Right atrium auricular region (tissue), 2 donors: ENCODE measurements at places on chromosomes 3 and 15. TPM values are rescaled to one million over a fixed set of nuclear protein-coding genes. Genes with fewer than 3 reads are reported as not detected.
A peak's percentile ranks its signal among the peaks of the same experiment; 100 is the strongest.

- no peak for DNase-seq
Observed at GRCh38 chr15:43919540-43920253, 92.9 kb downstream of the WDR76 start.

DNA sequence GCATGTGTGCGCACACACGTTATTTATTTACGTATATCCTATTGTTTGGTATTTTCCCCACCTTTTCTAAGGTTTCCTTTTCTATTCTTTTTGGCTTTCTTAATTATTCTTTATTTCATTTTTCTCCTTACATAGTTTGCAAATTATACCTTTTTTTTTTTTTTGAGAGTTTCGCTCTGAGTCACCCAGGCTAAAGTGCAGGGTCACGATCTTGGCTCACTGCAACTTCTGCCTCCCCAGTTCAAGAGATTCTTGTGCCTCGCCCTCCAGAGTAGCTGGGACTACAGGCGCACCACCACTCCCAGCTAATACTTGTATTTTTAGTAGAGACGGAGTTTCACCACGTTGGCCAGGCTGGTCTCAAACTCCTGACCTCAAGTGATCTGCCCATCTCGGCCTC is 20.0 kb upstream of the CILP start:
- no peak for DNase-seq

DNA sequence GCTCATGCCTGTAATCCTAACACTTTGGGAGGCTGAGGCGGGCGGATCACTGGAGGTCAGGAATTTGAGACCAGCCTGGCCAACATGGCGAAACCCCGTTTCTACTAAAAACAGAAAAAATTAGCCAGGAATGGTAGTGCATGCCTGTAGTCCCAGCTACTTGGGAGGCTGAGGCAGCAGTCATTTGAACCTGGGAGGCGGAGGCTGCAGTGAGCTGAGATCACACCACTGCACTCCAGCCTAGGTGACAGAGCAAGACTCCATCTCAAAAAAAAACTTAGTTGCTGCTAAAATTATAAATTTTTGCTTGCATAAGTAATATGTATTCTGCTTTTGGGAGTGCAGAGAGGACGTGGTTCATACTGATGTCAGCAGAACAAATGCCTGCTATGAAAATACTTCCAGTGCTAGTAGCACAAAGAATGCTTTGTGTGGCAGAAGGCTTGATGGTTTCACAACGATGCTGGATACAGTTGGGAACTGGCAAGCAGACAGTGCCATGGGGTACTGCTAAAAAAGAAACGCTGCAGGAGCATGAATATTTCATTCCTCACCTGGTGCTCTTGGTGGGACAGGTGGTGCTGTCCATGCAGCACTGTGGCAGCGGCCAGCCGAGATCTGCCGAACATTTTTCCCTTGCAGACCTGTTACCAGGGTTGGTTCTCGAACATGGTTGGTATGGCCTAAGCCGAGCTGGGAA is 31.1 kb downstream of the FBXL22 start:
- DNase-seq = no peak

DNA sequence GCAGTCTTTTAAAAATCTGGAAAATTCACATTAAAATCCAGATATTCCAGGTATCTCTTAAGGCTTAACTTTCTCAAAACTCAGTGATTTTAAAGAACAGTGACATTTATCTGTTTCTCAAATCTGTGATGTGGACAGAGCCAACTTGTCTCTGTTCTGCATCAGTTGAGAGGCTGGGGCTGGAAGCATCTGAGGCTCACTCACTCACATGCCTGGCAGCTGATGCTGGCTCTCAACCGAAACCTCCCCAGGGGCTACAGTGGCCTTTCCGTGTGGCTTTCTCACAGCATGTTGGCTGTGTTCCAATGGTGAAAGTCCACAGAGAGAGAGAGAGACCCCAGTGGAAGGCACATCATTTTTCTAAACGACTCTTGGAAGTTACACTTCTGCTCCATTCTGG is 53.5 kb downstream of the CEMIP start:
- DNase-seq = no peak

DNA sequence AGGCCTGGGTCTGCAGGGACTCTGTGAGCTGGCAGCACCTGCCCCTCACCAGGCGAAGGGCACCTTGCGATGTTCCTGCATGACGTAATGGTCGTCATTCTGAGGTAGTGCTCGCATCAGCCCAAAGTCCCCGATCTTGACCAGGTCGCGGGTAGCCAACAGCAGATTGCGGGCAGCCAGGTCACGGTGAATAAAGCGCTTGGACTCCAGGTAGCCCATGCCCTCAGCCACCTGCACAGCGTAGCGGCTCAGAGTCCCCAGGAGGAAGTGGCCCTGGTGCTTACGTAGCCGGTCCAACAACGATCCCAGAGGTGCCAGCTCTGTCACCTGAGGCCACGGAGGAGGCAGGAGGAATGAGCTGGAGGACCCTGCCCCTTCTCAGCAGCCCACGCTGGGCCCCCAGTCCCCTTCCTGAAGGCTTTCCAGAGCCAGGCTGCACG is 26.3 kb downstream of the TNK2 start:
- DNase-seq = no peak

GRCh38 chr15:88031461-88031860 is 225.1 kb downstream of the NTRK3 start:
- no peak for DNase-seq

DNA sequence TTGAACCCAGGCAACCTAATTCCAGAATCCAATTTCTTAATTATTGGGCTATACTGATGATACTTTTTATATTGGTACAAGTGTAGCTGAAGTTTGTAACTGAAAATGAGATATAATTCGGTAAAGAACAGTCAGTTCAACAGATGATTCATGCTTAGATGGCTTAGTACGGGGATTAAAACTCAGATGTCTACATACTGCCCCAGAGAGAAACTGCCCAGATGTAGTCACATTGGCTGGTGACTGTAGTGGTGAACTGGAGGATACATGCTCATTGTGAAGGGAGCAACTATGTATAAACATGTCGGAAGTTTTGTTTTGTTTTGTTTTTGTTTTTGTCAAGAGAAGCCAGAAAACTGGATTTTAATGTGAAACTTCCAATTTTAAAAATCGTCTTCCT is 179.6 kb downstream of the ADAMTSL3 start:
- no peak for DNase-seq

- no peak for DNase-seq
Observed at GRCh38 chr3:147405231-147406027, 914 bp downstream of the ZIC4 start.

DNA sequence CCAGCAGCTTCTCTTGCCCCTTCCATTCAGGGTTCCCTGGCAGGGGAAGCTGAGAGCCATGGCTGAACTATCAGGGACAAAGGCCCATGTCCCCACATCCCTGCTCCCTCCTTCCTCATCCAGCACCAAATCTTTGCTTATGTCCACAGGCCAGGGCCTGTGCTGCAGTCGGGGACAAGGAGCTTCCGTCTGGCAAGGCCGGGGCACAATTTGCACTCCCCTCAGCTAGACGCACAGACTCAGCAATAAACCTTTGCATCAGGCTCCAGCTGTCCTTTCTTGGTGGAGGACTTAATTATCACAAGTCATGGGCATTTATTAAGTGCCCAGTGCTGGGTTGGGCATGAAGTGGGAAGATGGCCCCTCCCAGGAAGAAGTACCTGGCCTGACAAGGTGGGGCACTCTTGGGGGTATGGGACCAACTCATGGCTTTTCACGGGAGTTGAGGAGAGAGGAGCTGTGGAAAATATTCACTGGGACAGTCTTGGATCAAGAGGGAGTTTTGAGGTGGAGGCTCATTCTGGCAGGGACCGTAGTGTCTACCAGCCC is 4.9 kb downstream of the GNAT1 start:
- no peak for DNase-seq

DNA sequence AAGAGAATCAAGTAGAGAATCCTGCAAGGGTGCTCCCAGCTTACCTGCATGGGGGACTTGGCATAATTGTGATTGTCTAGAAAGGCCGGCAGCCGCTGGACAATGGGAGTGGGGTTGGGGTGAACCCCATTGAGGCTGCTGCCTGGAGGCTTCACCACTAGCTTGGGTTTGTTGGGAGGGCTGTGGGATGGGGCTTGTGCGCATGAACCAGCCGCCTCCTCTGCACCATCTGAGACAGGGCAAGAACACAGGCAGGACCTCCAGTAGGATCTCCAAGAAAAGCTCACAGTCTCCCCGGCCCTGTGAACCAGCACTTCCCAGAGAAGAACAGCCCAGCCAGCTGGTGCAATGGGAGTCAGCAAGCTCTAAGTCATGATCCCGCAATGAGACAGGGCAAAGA is 39.8 kb downstream of the SEMA3G start:
- DNase-seq = no peak

GRCh38 chr15:67394873-67395639 is 125.9 kb upstream of the C15orf61 start:
- no peak for DNase-seq

GRCh38 chr3:42276141-42277132 is 10.5 kb upstream of the CCK start:
- DNase-seq = no peak

DNA sequence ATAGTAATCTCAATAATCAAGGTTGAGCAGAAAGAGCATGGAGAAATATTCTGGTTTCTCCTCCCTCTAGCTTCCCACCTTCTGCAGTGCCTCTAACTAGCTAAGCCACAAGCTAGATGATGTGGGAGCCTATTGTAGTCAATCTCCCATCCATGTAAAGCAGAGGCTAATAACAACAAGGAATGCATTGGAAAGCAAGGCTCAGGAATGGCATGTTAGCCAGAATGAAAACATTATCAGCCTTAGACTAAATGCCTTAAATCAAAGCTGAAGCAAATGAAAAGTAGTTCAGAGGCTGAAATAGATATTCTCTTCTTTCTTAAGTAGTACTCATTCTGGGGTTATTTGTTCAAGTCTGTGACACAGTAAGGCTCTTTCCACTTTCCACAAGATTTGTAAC is 350.3 kb upstream of the DPPA4 start:
- no peak for DNase-seq

GRCh38 chr3:27360113-27361078 is 8.8 kb downstream of the NEK10 start:
- DNase-seq = no peak

GRCh38 chr15:95302809-95303208 is 1027.7 kb upstream of the NR2F2 start:
- no peak for DNase-seq

GRCh38 chr3:120708408-120708807 is 26.4 kb upstream of the HGD start:
- DNase-seq = no peak

GRCh38 chr3:159852821-159853505 is 135.7 kb upstream of the IL12A start:
- DNase-seq = peak; percentile 79

The EXD1 gene
- not detected for total RNA-seq

The SCAANT1 gene
- not detected for total RNA-seq

The VIPR1 gene
- 6.2 TPM for total RNA-seq

The MAN2C1 gene
- 63.2 TPM for total RNA-seq

The WNT5A gene
- 8.0 TPM for total RNA-seq
